Activated CD8-positive, alpha-beta memory T cell treated with anti-CD3 and anti-CD28 coated beads for 1 hour (primary cell): ENCODE measurements at places on chromosomes 6 and 20.

DNA sequence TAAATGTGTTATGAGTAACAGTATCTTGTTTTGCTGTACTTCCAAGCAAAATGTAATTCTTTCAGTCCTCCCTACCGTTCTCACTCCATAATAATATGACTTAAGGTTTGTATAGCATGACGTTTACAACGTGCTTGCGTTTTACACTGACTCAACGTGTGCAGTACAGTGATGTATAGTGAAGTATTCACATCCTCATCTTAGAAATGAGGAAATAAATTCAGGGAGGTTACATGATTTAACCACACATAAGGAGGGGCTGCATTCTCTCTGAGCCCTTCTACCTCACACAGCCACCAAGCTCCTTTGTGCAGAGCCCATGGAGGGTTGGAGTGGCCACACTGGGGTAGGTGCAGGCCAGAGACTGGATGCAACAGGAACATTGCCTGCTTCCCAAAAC, 164.5 kb downstream of the MTHFD1L start:
- no peak for DNase-seq

GRCh38 chr20:25055711-25056495, 2.0 kb downstream of the ACSS1 start:
- no peak for DNase-seq

DNA sequence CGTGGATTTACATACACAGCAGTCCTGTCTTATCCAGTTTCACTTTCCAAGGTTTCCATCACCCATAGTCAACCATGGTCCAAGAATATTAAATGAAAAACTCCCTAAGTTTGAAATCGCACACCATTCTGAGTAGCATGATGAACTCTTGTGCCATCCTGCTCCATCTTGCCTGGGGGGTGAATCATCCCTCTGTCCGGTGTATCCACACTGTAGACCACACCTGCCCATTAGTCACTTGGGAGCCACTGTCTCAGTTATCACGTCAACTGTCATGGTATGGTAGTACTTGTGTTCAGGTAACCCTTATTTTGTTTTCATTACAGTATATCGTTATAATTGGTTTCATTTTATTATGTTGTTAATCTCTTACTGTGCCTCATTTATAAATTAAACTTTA, 38.5 kb downstream of the PTGIS start:
- no peak for DNase-seq

GRCh38 chr20:53660078-53660909, 66.7 kb upstream of the ZNF217 start:
- no peak for DNase-seq

DNA sequence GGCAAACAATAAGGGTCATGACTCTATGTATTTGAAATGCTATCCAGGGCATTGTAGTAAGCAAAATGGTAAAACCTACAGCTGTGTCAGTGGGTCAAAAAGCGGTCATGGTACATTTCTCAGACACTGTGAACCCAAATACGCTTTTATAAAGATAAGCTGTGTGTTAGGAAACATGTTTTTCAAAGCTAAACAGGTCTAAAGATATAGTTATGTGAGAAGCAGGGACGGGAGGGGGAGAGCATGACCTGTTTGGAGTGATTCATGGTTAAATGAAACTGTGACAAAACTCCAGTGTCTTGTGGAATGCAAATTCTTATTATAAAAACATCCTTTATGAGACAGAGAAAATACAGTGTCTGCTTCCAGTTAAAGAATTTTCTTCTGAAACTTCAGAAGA, 205.4 kb upstream of the BMP2 start:
- no peak for DNase-seq

GRCh38 chr6:162463576-162463975, 264.0 kb downstream of the PRKN start:
- no peak for DNase-seq

DNA sequence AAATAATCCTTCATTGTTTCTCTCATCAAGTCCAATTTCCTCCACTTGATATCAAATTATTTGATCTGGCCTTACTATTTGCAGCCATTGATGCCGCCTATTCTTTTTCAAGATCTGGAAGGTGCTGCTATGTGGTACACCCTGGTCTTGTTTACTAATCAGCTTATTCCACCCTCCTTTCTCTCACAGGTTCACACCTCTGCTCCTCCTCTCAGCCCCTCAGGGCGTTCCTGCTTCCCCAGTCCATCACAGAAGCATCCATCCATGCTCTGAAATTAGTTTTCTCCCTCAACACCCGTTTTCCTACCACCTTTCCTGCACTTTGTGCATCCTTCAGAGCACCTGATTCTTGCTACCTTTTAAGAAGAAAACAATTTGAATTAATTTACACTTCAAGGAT, 183.6 kb downstream of the EPHA7 start:
- no peak for DNase-seq

DNA sequence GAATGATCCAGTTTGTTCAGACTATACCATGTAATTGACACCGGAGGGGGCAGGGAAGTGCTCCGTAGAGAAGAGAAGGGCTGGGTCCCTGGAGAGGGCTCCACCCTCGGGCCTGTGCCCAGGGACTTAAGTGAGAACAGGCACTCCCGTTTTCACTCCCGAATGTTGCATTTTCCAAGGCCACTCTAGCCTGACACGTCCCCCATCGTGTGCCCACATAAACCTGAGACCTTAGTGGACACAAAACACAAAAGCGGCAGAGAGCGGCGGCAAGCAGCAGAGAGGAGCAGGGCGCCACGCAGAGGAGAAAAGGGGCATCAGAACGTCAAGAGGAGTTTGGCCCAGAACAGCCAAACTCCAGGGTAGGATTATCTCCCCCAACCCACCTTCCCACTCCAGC, 1405.1 kb downstream of the GRIK2 start:
- DNase-seq, result no peak

DNA sequence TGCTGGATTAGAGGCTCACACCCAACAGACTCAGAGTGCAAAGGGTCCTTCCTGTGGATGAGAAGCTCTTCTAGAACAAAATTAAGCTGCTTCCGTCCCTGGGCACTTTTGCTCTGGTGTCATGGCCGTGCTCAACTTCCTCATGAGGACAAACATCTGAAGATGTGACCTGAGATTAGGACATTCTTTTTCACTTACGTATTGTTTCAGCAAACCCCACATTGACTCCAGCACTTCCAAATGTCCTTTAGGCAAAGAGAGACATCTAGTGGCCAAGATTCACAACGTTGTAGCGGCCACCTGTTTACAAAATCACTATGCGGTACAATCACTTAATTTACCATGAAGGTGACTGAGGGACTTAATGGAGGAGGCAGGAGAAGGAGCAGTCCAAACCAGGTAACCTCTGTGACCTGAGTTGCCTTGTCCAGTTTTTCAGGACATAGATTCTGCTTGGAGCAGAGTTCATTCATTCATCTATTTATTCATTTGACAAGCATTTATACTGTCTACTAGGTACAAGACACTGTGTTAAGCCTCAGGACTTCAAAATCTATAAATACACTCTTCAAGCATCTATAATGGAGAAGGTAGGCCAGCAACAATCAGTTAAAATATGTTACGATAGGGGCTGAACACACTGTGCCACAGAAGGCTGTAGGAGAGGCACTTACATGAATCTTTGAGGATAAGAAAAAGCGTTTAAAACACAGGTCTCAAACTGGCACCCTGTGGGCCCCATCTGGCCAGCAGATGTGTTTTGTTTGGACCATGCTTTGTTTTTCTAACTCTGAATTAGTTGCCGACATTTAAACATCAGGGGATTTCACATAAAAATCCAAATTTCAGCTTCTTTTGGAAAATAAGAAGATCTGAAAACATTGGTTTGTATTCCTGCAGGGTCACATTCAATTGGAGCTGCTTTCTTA, 5.6 kb upstream of the ADGRF1 start:
- no peak for DNase-seq

DNA sequence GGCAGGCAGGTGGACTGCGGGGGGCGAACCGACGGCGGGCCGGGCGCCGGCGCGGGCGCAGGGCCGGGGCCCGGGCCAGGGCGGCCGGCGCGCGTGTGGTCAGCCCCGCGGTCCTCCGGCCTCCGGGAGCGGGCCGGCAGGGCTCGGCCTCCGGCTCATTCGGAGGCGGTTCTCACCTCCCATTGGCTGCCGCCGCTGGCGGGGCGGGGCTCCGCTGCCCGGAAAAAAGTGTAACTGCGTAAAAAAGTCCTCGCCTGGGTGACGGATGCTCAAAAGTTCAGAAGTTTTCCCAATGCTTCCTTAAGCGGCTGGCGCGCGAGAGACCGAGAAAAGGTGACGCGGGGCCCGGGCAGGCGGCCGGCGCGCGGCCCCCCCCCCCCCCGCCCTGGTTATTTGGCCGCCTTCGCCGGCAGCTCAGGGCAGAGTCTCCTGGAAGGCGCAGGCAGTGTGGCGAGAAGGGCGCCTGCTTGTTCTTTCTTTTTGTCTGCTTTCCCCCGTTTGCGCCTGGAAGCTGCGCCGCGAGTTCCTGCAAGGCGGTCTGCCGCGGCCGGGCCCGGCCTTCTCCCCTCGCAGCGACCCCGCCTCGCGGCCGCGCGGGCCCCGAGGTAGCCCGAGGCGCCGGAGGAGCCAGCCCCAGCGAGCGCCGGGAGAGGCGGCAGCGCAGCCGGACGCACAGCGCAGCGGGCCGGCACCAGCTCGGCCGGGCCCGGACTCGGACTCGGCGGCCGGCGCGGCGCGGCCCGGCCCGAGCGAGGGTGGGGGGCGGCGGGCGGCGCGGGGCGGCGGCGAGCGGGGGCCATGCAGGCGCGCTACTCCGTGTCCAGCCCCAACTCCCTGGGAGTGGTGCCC, at the start of gene FOXC1:
Gene FOXC1, plus strand, starts transcription at position 268 of the 849 bp plus-strand sequence. Its CDS starts 531 bp downstream, at position 799.
- no peak for DNase-seq

GRCh38 chr6:145621776-145622175, 113.5 kb downstream of the EPM2A start:
- no peak for DNase-seq

GRCh38 chr6:44432726-44433125, 45.2 kb downstream of the CDC5L start:
- DNase-seq, result no peak

- no peak for DNase-seq
Observed at GRCh38 chr6:36132246-36132895, 2.1 kb downstream of the MAPK13 start.

DNA sequence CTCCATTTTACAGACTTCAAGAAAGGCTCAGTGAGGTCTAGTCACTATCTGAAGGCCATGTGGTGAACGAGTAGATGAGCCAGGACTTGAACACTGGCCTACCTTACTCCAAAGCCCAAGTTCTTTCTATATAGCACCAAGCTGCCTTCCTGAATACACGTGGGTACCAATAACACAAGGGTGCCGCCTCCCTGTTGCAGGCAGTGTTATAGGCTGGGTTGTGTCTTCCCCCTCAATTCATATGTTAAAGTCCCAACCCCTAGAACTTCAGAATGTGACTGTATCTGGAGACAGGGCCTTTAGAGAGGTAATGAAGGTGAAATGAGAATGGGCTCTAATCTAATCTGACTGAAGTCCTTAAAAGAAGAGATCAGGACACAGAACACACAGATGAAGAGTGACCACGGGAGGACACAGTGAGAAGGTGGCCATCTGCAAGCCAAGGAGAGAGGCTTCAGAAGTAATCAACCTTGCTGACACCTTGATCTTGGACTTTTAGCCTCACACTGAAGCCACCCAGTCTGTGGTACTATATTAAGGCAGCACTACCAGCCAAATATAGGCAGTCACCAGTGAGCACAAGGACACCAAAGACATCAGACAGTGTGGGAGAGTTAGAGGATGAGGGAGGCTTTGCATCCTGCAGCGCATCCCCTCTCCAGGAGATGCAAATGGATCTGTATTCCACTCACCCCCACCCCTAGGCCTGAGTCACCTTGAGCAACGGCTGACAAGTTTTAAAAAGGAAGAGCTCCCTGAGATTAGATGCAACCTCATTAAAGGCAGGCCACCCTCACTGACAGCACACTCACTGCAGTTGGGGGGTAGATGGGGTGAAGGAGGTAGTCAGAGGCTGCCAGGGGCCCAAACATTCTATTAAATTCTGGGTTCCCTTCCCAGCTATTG, 40.9 kb upstream of the LYRM2 start:
- DNase-seq, result no peak

DNA sequence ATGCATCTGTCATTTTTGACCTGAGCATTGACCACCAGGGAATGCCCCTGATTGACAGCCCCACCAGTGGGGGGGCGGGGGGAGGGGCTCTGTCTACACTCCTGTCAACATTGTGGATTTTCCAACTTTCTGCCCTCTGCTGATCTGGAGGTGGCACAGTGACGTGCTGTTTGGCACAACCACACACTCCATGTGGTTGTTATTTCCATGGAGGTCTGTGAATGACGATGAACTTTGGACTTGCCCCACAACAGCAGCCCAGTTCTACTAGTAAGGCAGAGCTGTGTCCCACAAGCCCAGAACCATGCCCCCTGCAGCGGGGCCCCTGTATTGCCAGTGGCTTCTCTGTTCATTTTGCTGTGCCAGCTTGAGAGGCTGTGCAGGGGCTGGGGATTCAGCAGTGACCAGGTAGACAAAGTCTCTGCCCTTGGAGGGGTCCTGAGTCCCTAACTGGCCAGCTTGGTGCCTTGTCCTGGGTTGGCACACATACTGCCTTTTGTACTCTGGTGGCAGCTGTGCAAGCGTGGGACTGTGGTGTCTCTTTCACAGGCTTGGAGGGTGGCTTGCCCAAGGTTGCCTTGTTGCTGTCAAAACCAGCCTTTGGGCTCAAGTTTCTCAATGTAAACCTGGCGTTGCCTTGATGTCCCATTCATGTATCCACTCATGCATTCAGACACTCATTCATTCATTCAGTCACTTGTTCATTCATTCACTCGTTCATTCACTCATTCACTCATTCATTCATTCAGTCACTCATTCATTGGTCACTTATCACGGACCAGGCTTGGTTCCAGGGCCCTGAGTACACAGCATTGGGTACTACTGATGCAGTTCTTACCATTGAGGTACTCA, 108.5 kb downstream of the SYCP2 start:
- DNase-seq, result no peak

DNA sequence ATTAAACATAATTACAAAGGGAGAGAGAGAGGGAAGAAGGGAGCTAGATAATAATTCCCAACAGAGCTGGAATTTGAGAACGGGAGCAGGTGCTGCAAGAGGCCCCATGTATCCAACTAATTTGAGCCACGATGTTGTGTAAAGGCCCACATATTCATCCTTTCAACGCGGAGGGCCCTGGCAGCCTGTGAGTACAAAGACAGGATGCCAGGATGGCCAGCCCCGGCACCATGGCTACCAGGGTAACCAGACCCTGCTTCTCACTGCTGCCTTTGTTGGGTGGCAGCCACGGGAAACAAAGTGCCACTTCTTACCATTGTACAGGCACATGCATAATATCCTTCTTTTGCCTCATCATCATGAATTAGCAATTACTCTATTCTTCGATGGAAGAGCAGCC, 492.0 kb upstream of the NRSN1 start:
- no peak for DNase-seq
